Sigmoid colon (tissue), 7 donors: ENCODE measurements at places on chromosomes 13 and 19. TPM values are rescaled to one million over a fixed set of nuclear protein-coding genes. Genes with fewer than 3 reads are reported as not detected.

DNA sequence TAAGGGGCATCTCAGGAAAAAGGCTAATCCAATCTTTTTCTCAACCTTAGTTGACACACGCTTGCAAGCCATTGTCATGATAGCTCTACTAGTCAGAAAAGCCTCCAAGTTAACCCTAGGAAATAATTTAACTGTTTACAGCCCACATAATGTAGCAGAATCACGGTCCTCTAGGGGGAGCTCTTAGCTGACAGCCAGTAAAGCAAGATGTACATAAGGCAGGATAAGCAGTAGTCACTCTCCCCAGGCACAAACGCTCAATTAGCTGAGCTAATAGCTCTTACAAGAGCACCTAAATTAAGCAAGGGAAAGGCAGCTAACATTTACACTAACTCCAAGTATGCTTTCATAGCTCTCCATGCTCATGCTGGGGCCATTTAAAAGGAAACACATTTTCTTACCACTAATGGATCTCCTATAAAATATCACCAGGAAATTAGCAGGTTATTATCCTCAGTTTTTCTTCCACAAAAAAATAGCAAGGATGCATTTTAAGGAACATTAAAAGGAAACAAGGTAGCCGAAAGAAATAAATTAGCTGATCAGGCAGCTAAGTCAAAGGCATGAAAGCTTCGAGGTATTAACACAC is 33.7 kb upstream of the ZSCAN5A start:
- H3K36me3 ChIP-seq = no peaks in the 10 kb centered on the region
- no peak overlapping the region for H3K27ac ChIP-seq
- no peak overlapping the region for H3K4me3 ChIP-seq
- no peaks in the 10 kb centered on the region for H3K27me3 ChIP-seq
- H3K4me1 ChIP-seq = no peaks in the 10 kb centered on the region

GRCh38 chr19:492091-492531 is 4.2 kb upstream of the MADCAM1 start:
- H3K27me3 ChIP-seq = peaks cover 18% of the 10 kb centered on the region
- H3K36me3 ChIP-seq = no peaks in the 10 kb centered on the region

DNA sequence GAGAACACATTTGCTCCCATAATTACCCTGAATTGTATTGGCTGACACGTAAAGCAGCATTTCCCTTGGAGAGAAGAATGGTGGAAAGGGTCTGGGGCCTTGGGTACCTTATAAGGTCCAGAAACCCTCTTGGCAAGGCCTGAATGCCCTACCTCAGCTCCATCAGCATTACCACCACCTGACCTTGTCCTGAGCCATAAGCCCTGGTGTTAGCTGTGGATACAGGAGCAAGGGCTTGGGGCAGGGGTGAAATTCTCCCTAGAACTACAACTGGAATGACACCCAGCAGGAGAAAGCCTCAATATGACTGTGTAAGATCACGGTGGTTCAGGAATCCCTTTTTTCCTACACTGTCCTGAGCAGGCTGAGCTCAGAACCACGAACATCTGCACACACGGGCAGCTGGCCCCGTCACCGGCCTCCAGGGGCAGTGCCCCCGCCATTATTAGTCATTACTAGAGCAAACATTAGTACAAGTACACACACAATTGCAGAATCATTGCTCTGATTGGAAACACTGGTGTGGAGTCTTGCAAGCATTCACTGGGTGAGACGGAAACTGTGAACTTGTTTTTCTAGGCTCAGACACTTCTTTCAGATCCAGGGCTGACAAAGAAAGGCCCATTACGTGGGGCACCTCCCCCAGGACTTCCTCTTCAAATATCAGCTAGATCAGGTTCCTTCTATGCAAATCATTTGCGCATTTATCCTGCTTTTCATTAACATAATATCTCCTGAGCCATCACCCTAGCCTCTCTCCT is 26.8 kb upstream of the MTIF3 start:
- no peak overlapping the region for H3K27ac ChIP-seq
- no peak overlapping the region for H3K4me3 ChIP-seq
- no peaks in the 10 kb centered on the region for H3K36me3 ChIP-seq
- H3K4me1 ChIP-seq = no peaks in the 10 kb centered on the region

GRCh38 chr13:68048802-68049359 is 818.7 kb upstream of the PCDH9 start:
- H3K4me3 ChIP-seq = no peak overlapping the region
- H3K4me1 ChIP-seq = no peaks in the 10 kb centered on the region
- H3K27ac ChIP-seq = no peak overlapping the region
- H3K36me3 ChIP-seq = no peaks in the 10 kb centered on the region
- no peak for DNase-seq

- peaks cover 72% of the 10 kb centered on the region for H3K4me1 ChIP-seq
- H3K27ac ChIP-seq = peak overlapping the region; percentile 97
- no peak overlapping the region for H3K4me3 ChIP-seq
- peak; percentile 69 for DNase-seq
- no peaks in the 10 kb centered on the region for H3K27me3 ChIP-seq
Measured at GRCh38 chr19:16074488-16075365, 1.6 kb upstream of the TPM4 start.

DNA sequence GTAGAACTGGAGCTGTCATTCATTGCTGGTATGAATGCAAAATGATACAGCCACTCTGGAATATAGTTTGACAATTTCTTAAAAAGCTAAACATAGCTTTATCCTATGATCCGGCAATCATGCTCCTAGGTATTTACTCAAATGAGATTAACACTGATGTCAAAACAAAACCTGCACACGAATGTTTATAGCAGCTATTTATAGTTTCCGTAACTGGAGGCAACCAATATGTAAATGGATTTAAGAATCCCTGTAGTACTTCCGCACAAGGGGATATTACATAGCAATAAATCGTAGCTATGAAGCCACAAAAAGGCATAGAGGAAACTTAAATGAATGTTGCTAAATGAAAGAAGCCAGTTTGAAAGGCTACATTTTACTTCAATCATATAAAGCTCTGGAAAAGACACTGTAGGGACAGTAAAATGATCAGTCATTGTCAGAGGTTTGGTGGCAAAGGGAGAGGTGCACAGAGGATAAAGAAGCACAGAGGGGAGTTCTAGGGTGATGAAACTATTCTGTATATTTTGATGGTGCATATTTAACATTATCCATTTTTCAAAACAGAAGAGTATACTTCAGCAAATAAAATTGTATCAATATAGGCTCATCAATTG is 1893.0 kb upstream of the PCDH20 start:
- no peaks in the 10 kb centered on the region for H3K36me3 ChIP-seq
- no peak overlapping the region for H3K4me3 ChIP-seq
- no peak for DNase-seq
- H3K4me1 ChIP-seq = no peaks in the 10 kb centered on the region
- no peak overlapping the region for H3K27ac ChIP-seq

DNA sequence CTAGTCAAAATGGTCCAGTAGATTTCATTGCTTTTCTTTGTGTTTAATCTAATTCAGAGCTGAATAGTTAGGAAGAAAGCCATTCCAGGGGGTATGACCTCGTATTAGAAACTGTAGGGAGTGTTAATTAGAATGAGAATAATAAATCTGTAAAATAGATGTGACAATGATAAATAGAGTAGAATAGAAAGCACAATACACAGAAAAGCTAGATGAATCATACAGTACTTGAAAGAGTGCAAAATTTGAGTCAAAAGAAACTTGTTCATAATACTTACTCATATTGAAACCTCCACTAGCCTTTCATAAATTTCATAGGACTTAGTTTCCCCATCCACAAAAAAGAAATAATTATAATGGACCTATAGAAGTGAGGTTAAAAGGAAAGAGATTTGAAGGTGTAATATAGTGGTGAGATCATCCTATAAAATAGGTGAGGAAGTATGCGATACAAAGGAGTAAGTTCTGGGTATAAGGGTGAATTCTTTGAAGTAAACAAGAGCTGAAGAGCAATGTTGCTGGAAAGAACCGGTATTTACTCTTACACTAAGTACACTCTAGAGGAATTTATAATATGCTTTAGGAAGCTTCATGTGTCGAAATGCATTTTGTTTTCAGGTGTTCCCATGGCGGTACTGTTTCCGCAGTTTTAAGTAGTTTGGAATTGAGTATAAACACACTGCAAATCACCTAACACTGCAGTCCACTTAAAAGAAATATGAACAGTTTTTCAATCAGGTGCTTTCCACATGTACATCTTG is 21.9 kb downstream of the PCDH17 start:
- no peaks in the 10 kb centered on the region for H3K36me3 ChIP-seq
- no peak for DNase-seq

GRCh38 chr19:45217193-45217956 is 27.8 kb downstream of the EXOC3L2 start:
- H3K4me3 ChIP-seq = no peak overlapping the region
- H3K4me1 ChIP-seq = no peaks in the 10 kb centered on the region
- H3K27me3 ChIP-seq = peaks cover 44% of the 10 kb centered on the region
- DNase-seq = no peak
- no peaks in the 10 kb centered on the region for H3K36me3 ChIP-seq
- no peak overlapping the region for H3K27ac ChIP-seq

- H3K4me3 ChIP-seq = no peak overlapping the region
- H3K27ac ChIP-seq = no peak overlapping the region
- DNase-seq = no peak
- H3K36me3 ChIP-seq = no peaks in the 10 kb centered on the region
- no peaks in the 10 kb centered on the region for H3K27me3 ChIP-seq
Measured at GRCh38 chr13:81686877-81687276, 1346.0 kb upstream of the SPRY2 start.

DNA sequence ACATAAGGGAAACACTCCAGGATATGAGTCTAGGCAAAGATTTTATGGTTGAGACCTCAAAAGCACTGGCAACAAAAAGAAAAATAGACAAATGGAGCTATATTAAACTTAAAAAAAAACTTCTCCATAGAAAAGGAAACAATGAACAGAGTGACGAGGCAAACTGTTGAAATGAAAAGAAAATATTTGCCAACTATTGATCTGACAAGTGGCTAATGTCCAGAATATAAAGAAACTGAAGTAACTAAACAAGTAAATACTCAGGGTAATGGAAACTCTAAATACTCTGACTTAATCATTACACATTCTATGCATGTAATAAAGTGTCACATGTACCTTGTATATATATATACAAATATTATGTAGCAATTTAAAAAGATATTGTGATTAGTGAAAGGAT is 562.5 kb downstream of the GPC5 start:
- H3K27ac ChIP-seq = no peak overlapping the region
- H3K4me1 ChIP-seq = no peaks in the 10 kb centered on the region
- H3K27me3 ChIP-seq = no peaks in the 10 kb centered on the region
- no peaks in the 10 kb centered on the region for H3K36me3 ChIP-seq
- H3K4me3 ChIP-seq = no peak overlapping the region

DNA sequence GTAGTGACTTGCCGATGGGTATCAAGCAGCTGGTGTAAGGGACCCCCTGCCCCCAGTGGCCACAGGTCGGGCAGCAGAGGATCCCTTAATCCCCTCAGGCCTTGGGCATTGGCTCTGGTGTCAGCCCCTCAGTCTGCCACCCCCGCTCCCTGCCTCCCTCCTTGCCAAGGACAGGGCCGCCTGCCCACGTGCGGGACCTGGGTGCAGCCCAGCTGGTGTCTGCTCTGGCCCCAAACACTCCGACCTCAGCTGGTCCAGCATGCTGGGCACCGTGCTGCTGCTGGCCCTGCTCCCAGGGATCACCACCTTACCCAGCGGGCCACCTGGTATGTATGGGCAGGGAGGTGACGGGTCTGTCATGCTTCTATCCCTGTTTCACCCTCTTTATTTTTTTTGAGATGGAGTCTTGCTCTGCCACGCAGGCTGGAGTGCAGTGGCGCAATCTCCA is at the start of gene TGFBR3L:
Gene TGFBR3L, plus strand, starts transcription at position 233 of the 448 bp plus-strand sequence.
- peaks cover 34% of the 10 kb centered on the region for H3K36me3 ChIP-seq
- H3K4me1 ChIP-seq = peaks cover 39% of the 10 kb centered on the region

DNA sequence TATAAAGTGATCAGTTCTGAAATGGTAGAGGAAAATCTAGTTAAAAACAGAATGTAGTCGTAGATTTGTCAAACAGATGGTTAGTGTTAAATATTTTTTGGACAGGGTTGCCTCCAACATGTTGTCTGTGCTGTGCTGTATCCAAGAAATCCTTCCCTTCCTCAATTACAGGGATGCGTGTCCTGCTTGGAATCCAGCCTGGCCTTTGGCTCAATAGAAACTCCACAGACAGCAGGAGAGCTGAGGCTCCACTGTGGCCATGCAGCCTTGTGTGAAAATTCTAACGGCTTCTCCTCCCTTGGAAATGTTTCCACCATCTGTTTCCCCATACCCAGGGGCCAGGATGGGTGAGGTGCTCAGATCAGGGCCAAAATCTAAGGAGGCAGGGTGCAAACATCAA is 67.7 kb upstream of the USP29 start:
- no peaks in the 10 kb centered on the region for H3K36me3 ChIP-seq
- no peak for DNase-seq
- H3K4me1 ChIP-seq = no peaks in the 10 kb centered on the region
- H3K27me3 ChIP-seq = no peaks in the 10 kb centered on the region
- H3K27ac ChIP-seq = no peak overlapping the region

GRCh38 chr19:42443944-42444398 is 1.2 kb upstream of the CXCL17 start:
- no peaks in the 10 kb centered on the region for H3K36me3 ChIP-seq
- no peak overlapping the region for H3K27ac ChIP-seq
- DNase-seq = no peak
- no peak overlapping the region for H3K4me3 ChIP-seq
- H3K4me1 ChIP-seq = no peaks in the 10 kb centered on the region

GRCh38 chr19:54630782-54631181 is 498 bp downstream of the LILRB1 start:
- no peak for DNase-seq
- H3K4me3 ChIP-seq = no peak overlapping the region
- no peak overlapping the region for H3K27ac ChIP-seq
- H3K27me3 ChIP-seq = peaks cover 6% of the 10 kb centered on the region
- no peaks in the 10 kb centered on the region for H3K4me1 ChIP-seq
- H3K36me3 ChIP-seq = no peaks in the 10 kb centered on the region

- H3K4me1 ChIP-seq = no peaks in the 10 kb centered on the region
- no peaks in the 10 kb centered on the region for H3K36me3 ChIP-seq
- H3K27me3 ChIP-seq = no peaks in the 10 kb centered on the region
- DNase-seq = peak; percentile 70
Measured at GRCh38 chr13:95480131-95480545, 72.4 kb upstream of the CLDN10 start.

DNA sequence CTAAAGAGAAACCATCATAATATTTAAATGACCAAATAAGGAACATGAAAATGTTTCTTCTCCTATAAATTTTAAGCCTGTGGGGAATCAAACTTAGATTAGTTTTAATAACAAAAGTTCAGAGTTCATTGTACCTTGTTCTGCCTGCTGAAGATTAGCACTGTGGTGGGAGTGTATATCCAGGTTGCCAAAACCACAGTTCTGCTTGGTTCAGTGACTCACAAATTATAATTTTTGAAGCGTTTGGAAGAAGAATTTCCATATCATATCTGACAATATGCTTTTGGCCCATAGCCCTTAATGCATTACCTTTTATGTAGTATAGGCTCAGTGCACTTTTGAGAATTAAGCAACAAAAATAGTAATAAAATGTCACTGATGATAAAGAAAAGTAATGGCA is 545.2 kb downstream of the GPC6 start:
- no peaks in the 10 kb centered on the region for H3K27me3 ChIP-seq
- H3K4me1 ChIP-seq = peaks cover 12% of the 10 kb centered on the region
- H3K36me3 ChIP-seq = no peaks in the 10 kb centered on the region
- no peak overlapping the region for H3K4me3 ChIP-seq
- DNase-seq = no peak

- H3K27ac ChIP-seq = no peak overlapping the region
- H3K4me3 ChIP-seq = no peak overlapping the region
- H3K27me3 ChIP-seq = no peaks in the 10 kb centered on the region
- no peak for DNase-seq
Measured at GRCh38 chr19:27909185-27909840, 1303.6 kb downstream of the UQCRFS1 start.

CEACAM4 gene
- not detected for polyA plus RNA-seq

MIPEP gene
- polyA plus RNA-seq = 20.5 TPM

FCGBP gene
- polyA plus RNA-seq = 713 TPM

GPR12 gene
- polyA plus RNA-seq = not detected
